ENCODE measurements at places on chromosomes 6 and 20.

GRCh38 chr6:25263657-25264056 is 15.5 kb upstream of the CARMIL1 start:
- DNase-seq: no peak

GRCh38 chr6:137879299-137879698 is 12.2 kb downstream of the TNFAIP3 start:
- DNase-seq: no peak

GRCh38 chr6:16061818-16062217 is 67.1 kb upstream of the MYLIP start:
- DNase-seq: no peak

- no peak for DNase-seq
Observed at GRCh38 chr6:27672113-27672799, 199.4 kb upstream of the ZNF184 start.

- no peak for DNase-seq
Observed at GRCh38 chr6:106637717-106638341, 8.5 kb downstream of the QRSL1 start.

- no peak for DNase-seq
Observed at GRCh38 chr6:25218346-25218745, 60.8 kb upstream of the CARMIL1 start.

GRCh38 chr20:12090920-12091319 is 173.2 kb downstream of the BTBD3 start:
- no peak for DNase-seq

- no peak for DNase-seq
Observed at GRCh38 chr6:89398762-89399525, 13.1 kb downstream of the RRAGD start.

DNA sequence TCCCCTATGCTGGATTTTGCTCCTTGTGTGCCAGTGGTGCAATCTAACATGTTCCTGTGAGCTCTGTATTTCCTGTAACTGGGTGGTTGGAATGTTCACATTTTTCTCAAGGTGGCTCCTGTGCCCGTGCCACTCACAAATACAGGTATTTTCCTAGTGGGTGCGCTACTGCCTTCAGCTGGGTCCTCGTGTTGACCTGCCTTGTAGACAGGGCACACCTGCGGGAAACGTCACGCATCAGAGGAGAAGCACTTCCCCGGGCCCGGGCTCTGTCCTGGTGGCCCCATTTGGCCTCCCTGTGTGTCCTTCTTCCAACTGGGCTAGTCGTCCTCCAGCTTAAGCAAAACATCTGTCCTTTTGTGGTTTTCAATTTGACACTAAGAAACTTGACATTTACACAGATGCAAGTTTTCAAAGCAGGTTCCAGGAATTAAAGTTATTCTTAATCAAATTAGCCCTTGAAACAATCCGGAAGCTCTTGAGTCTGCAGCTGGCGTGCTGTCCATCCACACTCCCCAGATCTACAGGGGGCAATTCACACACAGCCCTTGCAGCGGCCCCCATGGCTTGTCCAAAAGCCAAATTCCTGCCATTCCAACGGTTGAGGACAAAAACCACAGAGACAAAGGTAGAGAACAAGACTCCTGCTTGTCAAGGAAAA is 275.1 kb downstream of the CDC5L start:
- DNase-seq: no peak

DNA sequence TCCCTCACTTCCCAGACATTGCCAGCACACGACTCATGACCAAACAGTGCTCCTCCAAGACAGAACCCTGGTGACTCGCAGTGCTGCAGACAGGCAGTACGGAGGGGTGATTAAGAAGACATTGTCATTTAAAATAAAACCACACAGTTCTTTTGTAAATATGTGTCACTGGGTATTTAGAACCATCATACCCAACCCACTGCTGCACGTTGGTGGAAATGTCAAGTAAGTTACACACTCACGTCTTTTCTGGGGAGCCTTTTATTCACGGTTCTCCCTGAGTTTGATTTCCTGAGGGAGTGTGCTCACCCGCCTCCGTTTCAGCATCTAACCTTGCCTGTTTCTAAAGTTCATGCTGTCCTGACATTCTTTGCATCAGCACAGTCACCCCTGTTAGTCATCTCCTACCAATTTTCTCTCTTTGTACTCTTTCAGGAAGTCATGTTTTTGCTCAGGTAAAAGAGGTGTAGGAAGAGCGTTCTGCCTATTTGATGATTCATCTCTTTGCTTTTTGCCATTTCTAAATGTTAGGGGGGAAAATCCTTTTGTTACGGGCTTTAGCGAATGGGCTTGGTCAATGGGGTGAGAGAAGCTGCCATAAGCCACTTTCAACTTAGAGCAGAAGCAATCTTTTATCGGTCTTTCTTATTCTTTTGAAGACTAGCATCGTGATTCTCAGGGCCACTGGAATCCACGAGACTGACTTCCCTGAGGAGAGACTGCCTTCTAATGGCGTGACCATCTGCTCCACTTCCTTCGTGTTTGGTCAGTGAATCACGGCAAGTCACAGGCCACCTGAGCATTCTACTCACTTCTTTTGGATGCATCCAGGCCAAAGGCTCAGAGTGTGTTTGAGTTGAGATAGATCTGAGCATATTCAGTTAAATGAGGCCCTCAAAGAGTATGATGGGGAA is 512.8 kb upstream of the JARID2 start:
- no peak for DNase-seq

DNA sequence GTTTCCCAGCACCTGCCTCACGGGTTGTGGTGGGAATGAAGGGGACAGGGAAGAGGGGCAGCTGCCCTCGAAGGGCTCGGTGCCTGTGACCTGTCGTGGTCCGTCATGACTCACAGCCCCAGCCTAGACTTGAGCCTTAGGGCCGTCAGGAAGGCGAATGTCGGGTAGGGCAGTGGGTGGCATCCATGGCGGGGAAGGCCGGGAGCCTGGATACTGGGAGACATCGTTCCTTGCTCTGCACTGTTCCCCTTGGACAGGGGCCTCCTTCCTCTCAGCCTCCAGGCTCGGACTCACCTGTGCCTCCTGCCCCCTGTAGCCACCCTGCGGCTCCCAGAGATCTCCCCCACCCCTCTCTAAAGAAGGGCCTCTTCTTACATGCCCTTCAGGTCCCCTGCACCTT is 52.2 kb upstream of the APCDD1L start:
- DNase-seq: no peak

DNA sequence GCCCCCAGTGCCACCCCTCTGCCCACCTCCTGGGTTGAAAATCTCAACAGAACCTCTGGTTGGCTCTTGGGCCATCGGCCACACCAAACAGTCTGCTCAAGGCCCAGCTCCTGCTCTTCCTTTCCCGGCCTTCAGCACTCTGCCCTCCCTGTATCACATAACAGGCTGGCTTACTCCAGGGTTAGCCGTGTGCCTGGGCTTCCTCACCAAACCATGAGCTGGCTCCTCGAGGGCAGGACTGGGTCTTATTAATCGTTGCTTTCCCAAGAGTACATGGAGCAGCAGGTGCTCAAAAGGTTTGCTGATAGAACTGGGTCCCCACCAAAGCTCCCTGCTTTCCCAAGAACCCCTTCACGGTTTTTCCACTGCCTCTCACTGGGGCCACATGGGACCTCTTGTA is 12.7 kb upstream of the FAM83C start:
- no peak for DNase-seq

DNA sequence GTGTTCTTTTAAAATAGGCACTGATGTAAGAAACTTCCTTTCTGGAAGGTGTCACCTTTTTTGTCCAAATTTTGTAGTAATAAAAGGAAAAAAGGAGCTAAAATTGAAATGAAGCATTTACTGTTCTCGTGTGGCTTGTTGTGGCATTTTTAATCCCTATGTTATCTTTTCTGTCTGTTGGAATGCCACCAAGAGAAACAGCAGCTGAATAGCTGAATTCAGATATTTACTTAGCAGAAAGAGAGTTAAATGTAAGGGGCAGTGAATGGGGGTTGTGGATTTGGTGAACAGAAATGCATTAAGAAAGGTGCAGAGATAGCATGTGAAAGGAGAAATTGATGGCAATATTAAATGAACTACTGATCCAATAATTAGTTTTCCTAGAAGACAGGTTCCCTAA is 573.6 kb upstream of the EPHA7 start:
- DNase-seq: no peak

DNA sequence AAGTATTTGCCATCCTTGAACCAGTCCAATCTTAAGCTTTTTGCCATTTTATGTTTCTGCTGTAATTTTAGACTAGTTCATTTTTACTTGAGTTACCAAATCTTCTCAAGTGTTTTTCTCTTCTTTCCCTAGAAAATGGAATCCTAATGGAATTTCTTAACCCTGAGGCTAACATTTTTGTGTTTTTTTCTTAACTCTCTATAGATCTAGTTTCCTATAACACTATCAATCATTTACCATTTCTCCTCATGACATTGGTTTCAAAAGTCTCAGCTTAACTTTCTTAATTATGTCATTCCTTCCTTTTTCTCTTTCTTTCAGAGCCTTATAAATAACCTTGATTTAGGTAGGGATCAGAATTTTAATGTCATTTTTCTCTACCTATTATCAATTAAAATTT is 54.8 kb downstream of the SENP6 start:
- no peak for DNase-seq

DNA sequence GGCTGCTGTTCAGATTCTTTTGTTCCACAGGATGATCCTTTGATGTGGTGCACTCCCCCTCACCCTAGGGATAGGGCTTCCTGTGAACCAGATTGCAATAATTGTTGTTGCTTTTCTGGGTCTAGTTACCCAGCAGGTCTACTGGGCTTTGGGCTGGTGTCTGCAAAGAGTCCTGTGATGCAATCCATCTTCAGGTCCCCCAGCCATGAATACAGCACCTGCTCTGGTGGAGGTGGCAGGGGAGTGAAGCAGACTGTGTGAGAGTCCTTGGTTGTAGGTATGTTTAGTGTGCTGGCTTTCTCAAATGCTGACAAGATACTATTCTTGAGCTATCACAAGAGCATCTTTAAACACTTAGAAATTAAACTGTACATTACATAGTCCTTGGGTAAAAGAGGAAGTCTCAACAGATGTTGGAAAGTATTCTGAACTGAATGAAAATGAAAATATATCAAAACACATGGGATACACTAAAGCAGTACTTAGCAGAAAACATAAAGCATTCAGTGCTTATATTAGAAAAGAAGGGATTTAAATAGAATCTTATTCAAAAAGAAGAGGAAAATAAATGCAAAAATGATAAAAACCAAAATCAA is 49.1 kb upstream of the CCR6 start:
- no peak for DNase-seq

DNA sequence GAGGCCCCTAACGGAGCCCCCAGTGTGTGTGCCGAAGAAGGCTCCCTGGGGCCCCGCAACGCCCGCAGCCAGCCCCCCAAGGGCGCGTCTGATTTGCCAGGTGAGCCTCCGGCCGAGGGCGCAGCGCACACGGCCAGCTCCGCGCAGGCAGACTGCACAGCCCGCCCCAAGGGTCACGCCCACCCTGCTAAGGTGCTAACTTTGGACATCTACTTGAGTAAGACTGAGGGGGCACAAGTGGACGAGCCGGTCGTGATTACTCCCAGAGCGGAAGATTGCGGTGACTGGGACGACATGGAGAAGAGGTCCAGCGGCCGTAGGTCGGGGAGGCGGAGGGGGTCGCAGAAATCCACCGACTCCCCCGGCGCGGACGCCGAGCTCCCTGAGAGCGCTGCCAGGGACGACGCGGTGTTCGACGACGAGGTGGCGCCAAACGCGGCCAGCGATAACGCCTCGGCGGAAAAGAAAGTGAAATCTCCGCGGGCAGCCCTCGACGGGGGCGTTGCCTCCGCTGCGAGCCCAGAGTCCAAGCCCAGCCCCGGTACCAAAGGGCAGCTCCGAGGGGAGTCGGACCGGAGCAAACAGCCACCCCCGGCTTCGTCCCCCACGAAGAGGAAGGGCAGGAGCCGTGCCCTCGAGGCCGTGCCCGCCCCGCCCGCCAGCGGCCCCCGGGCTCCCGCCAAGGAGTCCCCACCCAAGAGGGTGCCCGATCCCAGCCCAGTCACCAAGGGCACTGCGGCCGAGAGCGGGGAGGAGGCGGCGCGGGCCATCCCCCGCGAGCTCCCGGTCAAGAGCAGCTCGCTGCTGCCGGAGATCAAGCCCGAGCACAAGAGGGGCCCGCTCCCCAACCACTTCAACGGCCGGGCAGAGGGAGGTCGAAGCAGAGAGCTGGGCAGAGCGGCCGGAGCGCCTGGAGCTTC is 117.0 kb downstream of the RTN4IP1 start:
- peak; percentile 83 for DNase-seq

DNA sequence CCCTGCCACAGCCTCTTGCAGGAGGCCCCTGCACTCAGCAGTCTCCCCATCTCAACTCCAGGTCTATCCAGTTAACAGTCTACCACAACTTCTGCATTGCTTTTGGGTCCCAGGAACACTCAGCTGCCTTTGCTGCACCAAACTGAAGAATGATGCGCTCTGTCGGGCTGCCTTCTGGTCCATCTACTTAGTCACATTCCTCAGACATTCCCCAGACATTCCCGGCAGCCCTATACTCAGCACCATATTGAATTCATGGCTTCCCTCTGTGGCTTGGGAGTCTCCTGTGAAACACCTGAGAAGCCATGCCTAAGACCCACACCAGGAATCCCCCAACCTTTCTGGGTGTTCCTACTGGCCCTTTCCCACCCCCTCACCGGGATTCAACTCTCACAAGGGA is 99.6 kb upstream of the COL21A1 start:
- DNase-seq: no peak

- DNase-seq: no peak
Observed at GRCh38 chr6:57108691-57109090, 18.7 kb downstream of the ZNF451 start.

GRCh38 chr6:143205585-143205984 is 144.9 kb downstream of the AIG1 start:
- DNase-seq: no peak

- no peak for DNase-seq
Observed at GRCh38 chr20:1656844-1657243, 735 bp downstream of the SIRPG start.

- DNase-seq: no peak
Observed at GRCh38 chr20:51803148-51803854, 980 bp upstream of the SALL4 start.

GRCh38 chr6:90490030-90490716 is 96.7 kb downstream of the MAP3K7 start:
- no peak for DNase-seq

DNA sequence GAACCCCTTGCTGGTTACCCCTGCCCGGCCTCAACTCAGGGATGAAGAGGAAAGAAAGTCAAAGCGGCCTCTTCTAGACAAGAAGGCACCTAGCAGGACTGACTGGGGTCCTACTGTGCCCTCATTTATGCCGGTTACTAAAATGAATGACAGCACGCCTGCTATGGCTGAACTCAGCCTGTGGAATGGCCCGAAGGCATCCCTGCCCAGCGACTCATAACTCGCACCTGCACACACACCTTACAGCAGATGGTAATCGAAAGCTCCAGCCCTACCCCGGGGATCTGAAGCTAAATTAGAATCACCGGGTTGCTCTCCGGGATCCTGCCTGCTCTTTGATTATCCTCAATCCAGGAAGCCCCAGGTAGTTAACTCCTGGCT is 747 bp upstream of the TXNDC5 start:
- no peak for DNase-seq

- DNase-seq: no peak
Observed at GRCh38 chr6:1644516-1645060, 34.9 kb downstream of the FOXC1 start.

DNA sequence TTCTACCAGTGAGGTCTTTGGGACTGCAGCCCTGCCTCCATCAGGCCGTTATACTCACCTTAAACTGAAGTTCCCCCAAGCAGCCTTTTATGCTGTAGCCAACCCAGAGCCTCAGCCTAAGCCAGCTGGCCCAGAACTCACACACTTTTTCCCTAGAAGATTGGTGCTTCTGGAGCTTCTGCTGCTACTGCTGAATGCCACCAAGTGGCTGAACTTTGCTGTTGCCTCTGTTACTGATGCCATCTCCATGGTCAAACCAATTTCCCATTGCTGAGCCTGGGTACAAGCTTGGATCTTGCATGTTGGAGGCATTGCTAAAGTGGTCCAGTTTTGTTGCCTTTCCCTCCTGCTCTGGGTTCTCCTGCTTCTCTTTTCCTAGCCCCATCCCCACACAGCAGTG is 15.0 kb upstream of the TBX18 start:
- no peak for DNase-seq
